ENCODE measurements at places on chromosomes 11 and 22.

- DNase-seq = no peak
These were observed 16.1 kb downstream of the POU2AF1 start for GRCh38 chr11:111362887-111363411.

GRCh38 chr11:42043312-42043711, 583.9 kb upstream of the LRRC4C start:
- no peak for DNase-seq

- DNase-seq = no peak
These were observed 1.8 kb downstream of the BET1L start for GRCh38 chr11:205221-206001.

GRCh38 chr11:117361432-117361831, 33.8 kb downstream of the CEP164 start:
- no peak for DNase-seq

- DNase-seq = no peak
These were observed 9.4 kb upstream of the IGSF9B start for GRCh38 chr11:133966172-133966651.

- DNase-seq = no peak
These were observed 108.9 kb downstream of the KIRREL3 start for GRCh38 chr11:126891556-126892217.

- no peak for DNase-seq
These were observed 252.6 kb downstream of the BRD1 start for GRCh38 chr22:49574881-49575702.

GRCh38 chr11:132898021-132898420, 634.3 kb downstream of the OPCML start:
- no peak for DNase-seq

- peak; percentile 37 for DNase-seq
These were observed 10.5 kb downstream of the ARL14EP start for GRCh38 chr11:30333405-30333804.

DNA sequence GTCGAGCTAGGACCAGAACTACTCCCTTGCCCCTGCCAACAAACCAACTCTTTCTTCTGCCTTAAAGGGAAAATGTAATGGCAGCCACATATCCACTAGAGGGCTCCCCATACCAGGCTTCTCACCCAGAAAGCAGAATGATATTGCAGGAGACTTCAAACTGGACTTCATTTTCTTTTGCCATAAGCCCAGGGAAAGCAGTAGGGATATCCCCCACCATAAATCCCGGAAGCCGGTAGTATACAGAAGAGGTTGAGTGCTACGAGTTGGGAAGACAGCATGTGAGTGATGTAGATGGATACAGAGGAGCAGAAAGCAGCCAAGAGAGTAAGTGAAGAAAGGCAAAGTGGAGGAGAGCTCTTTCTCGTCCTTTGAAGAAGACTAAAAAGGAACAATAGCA, 12.1 kb downstream of the PLAAT5 start:
- peak; percentile 34 for DNase-seq

DNA sequence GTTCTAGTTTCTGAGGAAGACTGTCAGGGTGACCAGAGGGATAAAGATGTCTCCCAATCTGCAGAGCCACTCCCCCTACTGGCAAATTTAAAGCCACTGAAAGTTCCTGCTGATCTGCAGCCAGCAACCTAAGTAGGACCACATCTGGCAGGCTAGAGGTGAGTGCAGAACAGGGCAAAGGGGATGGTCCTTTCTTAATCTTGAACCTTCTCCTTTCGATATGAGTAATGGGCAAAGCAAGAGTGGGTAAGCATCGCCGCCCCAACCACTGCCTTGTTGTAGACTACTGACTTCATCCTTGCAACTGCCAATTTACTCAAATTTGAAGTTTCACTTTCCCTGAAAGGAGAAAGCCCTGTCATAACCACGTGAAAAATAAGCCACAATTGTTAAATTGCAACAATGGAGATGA, 30.7 kb downstream of the SCUBE2 start:
- no peak for DNase-seq

DNA sequence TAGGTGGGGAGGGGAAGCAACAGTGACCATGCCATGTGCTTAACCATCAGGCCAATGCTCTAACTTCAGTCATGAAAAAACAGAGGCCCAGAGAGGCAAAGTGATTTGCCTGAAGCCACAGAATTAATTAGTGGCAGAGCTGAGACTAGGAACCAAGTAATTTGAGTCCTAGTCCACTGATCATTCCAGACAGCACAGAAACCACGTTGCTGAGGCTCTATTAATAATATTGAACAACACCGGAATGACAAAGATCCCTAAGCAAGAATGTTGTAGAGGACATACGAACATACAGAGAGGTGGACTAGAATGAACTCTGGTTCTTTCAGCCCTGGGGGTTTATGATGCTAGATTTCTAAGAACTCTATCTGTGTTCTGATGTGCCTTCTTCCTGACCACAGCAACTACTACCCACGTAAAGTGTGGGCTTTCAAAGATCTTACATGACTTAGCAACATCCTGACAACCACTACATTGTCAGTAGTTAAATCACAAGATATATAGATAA, 92.3 kb downstream of the GAB2 start:
- no peak for DNase-seq

- DNase-seq = no peak
These were observed 80.4 kb upstream of the KCNQ1OT1 start for GRCh38 chr11:2779981-2780849.

Data from CD4-positive, alpha-beta T cell (primary cell).